ENCODE measurements at places on chromosomes 1 and 21.
A peak's percentile ranks its signal among the peaks of the same experiment; 100 is the strongest.

GRCh38 chr21:31501926-31502325 is 157.6 kb upstream of the SOD1 start:
- DNase-seq = no peak

- no peak for DNase-seq
Observed at GRCh38 chr21:44947930-44948331, 8.1 kb downstream of the SLX9 start.

- DNase-seq = no peak
Observed at GRCh38 chr1:2300851-2301606, 72.9 kb downstream of the SKI start.

DNA sequence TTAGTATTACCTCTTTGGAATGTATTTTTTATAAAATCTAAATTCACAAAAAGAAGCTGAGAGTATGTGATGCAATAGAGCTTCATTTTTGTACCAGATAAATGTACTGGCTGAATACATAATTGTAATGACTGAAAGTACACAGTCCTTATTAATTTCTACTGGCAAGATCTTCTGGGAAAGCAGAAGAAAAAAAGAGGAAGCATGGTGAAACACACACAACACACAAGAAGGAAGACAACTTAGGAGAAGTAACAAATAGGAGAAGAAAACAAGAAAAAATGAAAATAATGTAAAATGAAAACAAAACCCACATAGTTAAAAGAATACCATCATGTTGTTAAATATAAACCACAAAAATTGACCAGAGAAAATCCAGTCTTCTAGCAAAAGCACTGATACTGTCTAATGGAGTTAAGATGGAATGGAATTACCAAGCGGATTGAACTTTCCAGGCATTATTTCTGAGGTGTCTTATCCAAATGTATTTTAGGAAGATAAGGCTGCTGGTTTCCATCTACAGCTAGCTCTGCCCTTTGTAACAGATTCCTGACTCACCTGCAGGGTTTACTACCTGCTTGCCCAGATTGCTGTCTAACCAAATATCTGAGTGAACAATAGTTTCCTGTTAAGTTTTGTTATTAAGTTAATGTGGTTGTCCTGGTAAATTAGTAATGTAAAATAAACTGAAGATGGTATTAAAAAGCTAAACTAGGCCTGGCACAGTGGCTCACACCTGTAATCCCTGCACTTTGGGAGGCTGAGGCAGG is 4.5 kb upstream of the COP1 start:
- DNase-seq = peak; percentile 78

DNA sequence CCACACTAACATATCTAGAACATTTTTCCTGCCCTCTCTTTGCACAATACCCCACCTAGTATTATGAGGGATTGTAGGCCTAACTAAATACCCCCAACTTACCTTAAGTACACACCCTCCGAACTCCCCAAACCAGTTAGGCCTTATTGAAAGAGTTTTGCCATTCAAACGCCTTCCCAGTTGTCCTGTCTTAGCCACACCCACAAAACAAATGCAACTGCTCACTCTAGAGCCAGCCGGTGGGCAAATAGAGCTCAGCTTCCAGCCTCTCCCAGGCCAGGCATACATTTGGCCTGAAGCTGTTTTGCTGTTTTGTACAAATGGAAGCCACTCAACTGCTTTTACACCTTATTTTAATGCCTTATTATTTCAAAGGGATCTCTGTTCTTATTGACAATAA is 224.2 kb upstream of the RUNX1 start:
- DNase-seq = no peak

DNA sequence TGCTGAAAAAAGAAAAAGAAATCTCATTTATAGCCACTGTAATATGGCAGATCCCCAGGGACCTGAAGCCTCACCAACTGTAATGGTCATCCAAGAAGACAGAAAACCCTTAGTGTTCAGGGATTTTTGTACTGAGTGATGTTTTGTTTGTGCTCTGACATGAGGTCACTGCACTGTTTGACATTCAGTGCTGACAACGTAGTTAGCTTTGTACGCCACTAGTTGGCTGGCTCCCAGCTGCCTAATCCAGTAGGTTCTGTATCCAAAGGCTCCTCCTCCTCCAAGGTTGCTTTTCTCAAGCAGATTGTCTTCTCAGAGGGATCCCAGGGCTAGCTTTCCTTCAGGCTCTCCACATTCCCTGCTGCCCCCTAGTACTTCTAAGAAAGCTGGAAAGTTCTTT is 9.5 kb upstream of the YRDC start:
- no peak for DNase-seq

DNA sequence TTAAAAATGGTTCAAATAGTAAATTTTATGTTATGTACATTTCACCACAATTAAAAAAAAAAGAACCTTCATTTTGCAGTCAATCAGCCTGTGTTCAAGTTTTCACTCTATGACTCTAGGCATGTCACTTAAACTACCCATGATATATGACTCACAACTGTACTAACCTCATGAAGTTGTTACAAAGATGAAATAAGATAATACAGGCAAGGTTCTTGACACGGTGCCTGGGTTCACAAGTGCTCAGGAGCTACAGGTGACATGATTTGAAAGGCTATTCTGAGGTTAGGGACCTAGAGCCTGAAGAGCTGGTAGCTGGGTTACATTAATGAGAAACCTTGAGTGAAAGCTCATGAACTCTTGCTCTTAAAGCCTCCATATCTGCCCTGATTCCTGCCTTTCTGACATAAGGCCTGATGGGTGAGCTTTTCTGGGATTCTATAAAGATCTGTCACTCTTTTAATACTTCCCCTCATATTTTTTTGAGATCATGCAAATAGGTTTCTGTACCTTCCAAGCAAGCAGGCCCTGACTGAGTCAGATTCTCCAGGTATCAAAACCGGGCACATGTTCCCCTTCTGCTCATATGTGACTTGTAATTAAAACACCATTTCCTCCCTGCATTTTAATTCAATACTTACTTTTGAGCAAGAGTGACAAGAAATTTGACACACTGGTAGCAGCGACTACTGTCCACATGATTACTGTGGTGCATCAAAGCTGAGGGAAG is 34.0 kb downstream of the PCSK9 start:
- peak; percentile 7 for DNase-seq

- DNase-seq = no peak
Observed at GRCh38 chr1:234970401-234970730, 158.3 kb downstream of the TOMM20 start.

DNA sequence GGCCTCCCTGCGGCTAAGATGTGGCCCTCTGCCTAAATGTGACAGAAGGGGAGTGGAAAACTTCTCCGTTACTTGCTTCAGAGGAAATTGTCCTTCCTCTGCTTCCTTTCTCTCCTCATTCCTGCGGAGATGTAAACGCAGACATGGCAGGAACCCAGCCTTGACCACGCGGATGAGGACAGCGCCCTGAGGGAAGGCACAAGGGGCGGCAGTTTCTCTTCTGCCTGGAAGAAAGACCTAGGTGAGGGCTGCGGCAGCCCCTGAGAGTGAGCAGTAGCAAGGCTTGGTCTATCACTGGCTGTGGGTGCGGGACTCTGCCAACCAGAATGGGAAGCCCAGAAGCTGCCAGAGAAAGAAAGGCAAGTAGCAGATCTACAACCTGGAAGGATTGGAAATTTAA is 14.0 kb upstream of the CTPS1 start:
- no peak for DNase-seq
